ENCODE measurements at places on chromosomes 1 and 21.

DNA sequence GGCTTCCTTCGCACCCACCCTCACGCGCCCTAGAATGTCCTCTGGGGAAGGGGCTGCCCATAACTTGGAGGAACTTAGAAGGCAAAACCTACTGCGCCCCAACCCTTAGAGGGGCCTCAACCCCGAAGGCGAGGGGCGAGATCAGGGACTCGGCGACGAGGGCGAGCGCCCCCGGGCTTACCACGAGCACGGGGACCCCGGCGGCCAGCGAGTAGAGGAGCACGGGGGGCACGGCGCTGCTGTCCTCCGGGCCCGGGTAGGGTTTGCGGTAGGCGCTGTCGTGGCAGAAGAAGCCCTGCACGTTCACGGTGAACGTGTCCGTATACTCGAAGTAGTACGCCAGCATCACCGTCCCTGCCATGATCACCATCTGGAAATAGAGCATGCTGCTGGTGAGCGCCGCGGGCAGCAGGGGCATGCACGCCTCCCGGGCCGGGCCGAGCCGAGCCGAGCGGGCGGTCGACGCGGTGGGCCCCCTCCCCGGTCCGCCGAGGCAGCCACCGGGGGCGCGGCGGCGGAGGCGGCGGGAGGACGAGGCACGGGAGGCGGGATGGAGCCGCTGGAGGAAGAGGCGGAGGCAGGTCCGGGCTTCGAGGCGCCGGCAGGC, 304 bp downstream of the PLPPR5 start:
- no peak for DNase-seq

DNA sequence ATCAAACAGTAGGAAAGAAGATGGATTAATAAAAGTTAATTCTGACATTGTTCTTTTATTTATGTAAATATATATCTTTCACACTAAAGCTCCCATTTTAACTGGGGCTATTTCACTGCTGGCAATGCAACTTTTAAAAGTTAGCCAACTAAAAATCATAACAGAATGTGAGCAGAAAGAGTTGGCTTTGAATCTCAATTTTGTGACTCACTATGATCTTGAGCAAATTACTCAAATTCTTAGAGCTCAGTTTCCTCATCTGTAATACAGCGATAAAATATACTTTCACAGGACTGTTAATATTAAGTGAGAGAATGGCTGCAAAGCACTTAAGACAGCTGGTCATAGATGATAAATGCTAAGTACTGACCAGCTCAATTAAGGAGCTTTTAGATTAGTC, 10.8 kb downstream of the EFCAB14 start:
- no peak for DNase-seq

DNA sequence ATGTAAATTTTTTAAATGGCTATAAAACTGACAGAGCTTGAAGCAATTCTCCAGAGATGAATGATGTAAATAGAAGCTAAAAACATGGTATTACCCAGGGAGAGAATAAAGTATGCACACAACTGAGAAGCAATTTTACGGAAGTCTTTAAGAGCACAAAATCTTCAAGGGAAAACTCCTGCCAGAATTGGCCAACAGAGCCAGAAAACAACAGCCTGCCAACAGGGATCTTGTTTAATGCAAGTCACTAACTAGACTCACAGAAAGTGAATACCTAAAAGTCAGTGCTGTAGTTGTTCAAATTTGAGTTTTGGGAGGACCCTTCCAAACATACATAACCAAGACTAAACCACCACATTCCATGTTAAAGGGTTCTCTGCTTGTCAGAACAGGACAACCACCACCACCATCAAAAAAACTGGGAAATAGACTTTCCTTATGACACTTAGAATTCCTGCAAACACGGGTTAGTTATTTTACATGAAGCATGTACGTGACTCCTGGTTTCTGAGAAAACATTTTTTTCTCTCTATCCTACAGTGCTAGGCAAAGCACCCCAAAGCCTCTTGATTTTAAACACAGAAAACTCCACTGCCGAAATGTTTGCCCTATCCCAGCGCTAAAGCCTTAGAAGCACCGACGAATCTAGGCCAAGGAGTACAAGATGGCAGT, 1.6 kb downstream of the EPS15 start:
- peak; percentile 52 for DNase-seq

DNA sequence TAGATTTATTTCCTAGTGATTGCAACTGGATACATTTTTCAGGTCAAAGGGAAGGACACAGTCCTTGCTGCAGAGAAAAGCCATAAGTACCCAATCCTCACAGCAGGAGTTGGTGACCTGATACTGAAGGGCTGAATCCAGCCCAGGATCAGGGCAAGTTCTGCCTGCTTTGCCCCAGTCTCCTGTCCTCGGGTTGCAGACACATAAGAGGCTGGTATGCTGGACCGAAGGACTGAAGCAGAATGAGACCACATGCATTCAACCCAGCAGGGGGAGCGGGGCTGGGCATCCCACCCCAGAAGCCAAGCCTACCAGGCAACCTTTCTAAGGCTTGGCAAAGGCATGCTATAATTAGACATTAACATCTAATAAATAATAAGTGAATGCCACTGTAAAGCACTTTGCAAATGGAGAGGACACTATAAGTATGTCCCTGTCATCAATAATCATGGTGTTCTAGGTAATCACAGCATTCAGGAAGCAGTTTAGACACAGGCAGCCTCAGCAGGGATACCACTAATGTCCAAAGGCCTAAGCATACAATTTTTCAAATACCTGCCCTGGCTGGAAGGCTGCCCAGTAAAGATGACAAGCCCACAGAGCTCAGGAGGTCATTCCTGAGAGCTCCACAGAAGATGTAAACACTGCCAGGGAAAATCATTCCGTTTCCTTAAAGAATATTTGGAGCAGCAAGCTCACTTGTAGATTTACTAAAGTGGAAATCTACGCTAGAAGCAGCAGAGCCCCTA, 47.6 kb downstream of the KRTAP19-8 start:
- DNase-seq, result no peak

DNA sequence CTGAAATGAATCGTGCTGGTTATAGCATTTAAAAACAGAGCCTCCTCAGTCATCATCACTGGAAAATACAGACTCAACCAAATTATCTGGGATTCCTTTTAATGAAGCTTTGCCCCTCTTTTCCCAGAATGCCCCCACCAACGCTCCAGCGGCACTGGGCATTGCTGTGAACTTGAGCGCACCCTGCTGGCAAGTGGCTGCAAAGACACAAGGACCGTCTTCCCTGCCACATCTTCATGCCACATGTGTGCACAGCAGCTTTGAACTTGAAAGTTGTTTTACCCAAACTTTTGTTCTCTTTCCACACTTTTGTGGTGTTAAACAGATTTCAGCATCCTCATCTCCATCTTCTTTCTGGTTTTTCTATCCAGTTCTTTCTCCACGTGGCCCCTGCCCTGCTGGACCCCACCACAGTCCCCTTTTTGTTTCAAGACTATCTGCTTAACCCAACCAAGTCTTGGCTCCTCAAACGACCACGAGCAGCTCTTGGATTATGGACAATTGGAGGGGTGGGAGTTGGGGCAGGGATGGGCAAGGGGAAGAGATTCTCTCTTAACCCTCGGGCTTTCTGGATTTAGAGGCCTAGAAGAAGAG, 12.8 kb upstream of the LMX1A start:
- DNase-seq, result peak; percentile 30

DNA sequence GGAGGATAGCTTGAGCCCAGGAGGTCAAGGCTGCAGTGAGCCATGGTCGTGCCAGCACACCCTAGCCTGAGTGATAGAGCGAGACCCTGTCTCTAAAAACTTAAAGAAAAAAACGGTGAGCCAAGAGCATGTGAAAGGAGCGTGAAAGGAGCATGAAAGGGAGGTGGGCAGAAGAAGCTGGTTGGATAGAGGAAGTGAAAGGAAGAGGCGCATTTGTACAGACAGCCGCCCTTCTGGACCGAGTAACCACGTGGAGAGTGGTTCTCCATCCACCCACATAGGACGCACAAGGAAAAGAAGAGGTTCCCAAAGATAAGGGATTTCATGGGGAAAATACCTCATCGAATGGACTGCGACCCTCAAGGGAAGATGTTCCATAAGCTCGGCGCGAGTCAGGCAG, 60.4 kb upstream of the IFNAR2 start:
- no peak for DNase-seq

DNA sequence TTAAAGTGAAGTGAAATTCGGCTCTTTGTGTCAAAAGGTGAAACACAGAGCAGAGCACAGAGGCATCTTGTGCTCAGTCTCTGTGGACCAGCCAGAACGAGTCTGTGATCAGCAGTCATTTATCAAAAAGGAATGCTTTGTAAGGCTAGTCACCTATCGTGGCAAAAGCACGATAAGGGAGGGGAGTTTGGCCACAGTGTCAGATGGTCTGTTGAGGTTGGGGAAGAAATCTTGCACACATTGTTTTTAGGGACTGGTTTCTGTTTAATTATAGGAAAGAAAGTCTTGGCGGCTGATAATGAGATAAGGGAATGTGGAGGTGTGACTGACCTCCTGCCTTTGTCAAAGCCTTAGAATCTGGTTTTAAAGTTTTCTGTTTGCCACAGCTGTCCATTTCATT, 58.2 kb upstream of the KIAA1614 start:
- no peak for DNase-seq

DNA sequence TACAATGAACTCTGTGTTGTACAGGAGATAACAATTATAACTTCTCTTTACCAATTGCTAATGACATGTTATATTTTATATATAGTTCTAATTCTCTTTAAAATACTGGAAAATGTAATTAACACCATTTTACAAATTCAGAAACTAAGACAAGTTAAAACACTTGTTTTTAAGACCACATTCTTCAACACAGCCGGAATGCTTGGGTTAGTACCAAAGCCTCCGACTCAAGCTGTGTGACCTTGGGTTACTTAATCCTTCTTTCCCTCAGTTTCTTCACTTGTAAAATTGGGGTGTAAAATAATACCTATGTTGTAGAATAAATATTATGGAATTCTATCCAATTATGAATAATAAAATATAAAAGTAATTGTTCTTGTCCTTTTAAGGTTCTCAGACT, 378.7 kb downstream of the USH2A start:
- no peak for DNase-seq

GRCh38 chr1:86226204-86226603, 69.6 kb upstream of the COL24A1 start:
- no peak for DNase-seq

- no peak for DNase-seq
These were observed 206.2 kb upstream of the RRP15 start for GRCh38 chr1:218078916-218079315.

DNA sequence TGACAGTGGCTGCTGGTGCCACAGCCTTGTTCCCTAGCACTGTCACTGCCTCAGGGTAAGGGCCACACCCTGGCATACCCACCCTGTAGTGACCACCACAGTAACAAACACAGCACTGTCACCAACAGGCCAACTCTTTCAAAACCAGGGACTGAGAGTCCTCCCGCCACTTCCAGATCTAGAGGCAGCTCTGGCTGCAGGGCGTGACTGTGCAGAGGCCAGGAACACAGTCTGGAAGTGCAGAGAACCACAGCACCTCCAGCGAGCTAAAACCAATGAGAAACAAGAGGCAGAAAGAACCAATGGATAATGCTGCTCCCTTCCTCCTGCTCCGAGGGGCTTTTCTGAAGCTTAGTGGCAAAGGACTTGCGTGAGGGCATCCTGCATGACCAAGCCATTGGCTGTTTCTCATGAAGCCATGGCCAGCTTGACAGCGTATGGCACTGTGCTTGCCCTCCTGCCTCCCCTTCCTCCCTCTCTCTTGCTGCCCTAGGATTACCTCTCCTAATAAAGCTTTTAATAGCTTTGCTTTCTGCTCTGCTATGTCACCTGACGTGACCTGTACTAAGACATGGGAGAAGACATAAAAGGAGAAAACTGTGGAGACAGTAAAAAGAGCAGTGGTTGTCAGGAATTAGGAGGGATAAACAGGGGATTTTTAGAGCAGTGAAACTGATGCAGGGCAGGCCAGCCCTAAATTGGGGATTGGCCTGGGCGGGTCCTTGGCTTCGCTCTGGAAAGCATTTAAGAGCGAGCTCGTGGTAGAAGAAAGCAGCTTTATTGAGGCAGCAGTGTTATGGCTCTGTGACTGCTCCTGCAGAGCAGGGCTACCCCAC, 7.2 kb downstream of the PARP1 start:
- no peak for DNase-seq
